ENCODE measurements at places on chromosomes 7 and 10.

DNA sequence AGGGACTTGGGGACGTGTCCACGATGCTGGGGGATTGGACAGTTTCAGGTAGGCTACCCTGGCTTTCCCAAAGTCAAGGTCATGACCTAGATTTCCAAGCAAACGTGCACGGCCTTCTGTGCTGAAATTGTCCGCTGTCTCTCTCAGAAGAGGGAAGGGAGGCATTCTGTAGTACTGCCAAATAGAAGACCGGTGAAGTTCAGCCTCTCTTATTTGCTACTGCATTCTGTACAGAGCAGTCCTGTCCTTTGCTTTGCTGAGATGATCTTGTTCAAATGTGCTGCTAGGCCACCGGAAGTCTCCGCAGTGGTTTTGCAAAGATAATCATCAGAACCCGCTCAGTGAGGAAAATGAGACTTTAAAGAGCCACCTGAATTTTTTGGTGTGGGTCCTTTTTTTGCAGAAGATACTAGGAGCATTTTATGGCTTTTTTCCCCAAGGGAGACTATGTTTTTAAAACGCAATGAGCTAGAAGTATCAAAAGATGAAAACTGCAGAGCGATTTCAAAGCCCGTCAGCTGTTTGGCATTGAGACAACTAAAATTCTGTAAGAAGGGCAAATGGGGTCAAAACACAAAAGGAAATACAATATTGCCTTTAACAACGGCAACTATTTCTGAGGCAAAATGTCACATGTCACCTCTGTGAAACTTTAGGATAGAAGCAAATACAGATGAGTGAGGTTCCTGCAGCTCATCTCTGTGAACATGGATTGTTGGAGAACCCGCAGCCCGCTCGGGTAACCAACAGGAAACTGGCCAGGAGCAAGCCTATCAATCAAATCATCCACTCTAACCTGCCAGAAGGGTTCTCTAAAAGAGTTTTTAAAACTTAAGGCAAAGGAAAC lies 1.3 kb upstream of the NMT2 start:
- DNase-seq: no peak

- DNase-seq: no peak
These were observed 36.0 kb upstream of the AKR1E2 start for GRCh38 chr10:4790045-4790444.

DNA sequence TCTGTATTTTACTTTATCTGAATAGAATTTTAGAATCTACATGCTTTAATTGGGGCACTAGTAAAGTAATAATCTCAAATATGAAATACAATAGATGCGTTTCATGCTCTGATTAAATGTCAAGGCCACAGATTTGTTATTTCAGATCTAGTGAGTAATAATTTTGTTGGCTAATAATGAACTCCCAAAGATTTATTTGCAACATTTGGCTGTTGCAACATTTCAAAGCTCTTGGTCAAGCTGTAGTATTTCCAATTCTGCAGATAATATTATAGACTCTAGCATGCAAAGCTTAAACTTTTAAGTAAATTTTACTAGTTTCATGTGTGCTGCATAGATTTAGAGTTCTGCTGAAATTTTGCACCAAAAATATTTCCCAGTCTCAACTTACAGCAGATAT lies 16.7 kb downstream of the LRRN3 start:
- no peak for DNase-seq

- no peak for DNase-seq
These were observed 110.6 kb downstream of the TNS3 start for GRCh38 chr7:47471358-47471703.

GRCh38 chr10:87661861-87662785 lies 2.4 kb downstream of the PAPSS2 start:
- DNase-seq: peak; percentile 60

DNA sequence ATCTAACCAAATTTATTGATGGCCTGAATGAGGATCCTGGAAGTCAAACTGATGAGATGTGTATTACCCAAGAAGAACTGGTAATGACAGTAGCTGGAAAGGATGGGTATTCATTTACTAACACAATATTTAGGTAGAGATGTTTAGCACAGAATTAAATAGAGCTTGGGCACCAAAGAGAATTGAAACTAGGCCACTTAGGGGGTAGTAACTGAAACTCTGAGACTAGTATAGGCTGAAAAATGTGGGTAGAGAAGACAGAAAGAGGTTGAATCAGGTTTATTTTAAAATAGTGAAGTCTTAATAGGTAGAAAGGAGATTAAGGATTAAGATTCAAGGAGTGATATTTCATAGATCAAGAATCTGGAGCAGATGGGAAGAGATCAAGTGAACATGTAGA lies 155.8 kb downstream of the MLLT10 start:
- DNase-seq: no peak

GRCh38 chr7:94394437-94395140 lies at the start of gene COL1A2:
COL1A2 (plus strand) TSS chr7:94394895; CDS start chr7:94395032, 137 bp downstream.
- DNase-seq: peak; percentile 100

DNA sequence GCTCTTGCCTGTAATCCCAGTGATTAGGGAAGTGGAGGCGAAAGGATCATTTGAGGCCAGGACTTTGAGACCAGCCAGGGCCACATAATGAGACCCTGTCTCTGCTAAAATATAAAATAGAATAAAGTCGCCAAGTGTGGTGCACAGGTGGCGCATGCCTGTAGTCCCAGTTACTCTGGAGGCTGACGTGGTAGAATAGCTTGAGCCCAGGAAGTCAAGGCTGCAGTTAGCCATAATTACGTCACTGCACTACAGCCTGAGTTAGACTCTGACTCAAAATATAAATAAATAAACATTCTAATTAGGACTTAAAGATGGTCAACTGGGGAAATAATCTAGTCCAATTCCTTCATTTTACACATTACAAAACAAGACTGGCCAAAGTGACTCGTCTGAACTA lies 768 bp downstream of the CHCHD2 start:
- DNase-seq: peak; percentile 62

DNA sequence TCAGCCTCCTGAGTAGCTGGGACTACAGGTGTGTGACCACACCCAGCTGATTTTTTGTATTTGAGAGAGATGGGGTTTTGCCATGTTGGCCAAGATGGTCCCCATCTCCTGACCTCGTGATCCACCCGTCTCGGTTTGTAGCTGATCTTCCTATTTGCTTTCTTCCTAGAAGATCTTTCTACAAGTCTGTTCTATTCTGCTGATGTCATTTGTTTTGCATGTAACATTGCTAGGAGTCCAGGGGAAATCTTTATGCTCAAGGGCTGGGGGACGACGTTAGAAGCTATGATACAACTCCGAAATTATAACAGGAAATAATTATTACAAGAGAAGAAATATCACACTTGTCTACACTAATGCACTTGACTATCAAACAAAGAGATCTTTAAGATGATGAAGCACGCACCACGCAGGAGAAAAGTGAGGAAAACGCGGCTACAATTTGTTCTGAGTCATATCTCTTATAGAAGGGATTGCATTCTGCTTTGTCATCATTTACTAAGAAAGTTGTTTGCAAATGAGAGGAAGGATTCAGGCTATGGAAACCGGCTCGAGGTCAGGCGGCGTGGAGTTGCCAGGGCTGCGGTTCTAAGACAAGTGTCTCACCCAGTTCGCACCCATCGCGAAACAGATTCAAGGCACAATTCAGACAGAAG lies 103.0 kb upstream of the CARD11 start:
- DNase-seq: no peak

- no peak for DNase-seq
These were observed 366.1 kb upstream of the BMPER start for GRCh38 chr7:33539198-33539597.

GRCh38 chr10:44827431-44828006 lies 83.6 kb upstream of the TMEM72 start:
- DNase-seq: no peak

DNA sequence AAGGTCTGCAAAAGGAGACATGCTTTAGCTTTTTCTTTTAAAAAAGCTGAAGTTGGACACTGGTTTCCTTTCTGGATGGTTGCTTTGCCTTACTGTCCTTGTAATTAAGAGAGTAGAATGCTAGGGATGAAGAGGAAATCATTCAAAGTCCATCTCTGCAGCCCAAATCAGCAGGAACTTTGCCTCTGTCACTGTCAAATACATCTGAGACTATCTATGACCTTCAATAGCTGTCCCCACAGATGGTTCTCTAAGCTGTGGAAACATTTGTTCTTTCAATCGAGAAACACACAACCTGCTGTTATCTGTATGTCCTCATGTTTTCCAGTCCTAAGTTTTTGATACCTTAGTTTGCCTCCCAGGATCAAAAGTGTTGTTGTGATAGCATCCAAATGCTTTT lies 117.5 kb downstream of the SORBS1 start:
- no peak for DNase-seq

DNA sequence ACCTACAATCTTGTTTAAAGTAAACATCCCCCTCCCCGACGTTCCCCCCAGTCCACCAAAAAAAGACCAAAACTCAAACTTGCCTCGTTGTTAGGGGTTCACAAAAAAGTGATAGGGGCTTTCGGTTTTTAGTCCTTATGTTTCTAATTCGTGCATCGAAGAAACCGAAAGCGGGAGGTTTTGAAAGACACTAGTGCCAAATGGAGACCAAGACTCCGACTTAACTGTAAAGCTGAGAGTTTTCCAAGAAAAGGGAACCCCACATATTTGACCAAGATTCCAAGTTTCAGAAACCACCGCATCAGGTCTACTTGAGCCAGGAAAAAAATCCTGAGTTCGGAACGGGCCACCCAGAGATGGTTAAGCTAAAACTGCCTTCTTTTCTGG lies 534 bp downstream of the PSMA2 start:
- DNase-seq: no peak

DNA sequence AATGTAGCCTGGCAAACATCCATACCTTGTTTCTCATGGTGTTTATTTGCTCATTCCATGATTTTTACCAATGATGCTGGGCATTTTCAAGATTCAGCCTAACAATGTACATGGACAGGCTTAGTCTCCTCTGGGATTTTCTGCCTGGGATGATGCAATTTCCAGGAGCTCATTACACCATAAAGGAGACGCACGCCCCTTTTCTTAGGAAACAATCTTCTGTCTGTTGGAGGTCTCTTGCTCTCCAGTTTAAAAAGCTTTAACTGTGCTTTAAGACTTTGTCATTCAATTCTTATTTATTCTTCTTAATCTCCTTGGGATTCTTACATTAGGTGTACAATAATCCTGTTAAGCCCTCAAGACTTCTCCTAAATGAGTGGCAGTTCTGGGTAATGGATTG lies 150.3 kb upstream of the NRP1 start:
- DNase-seq: peak; percentile 91

DNA sequence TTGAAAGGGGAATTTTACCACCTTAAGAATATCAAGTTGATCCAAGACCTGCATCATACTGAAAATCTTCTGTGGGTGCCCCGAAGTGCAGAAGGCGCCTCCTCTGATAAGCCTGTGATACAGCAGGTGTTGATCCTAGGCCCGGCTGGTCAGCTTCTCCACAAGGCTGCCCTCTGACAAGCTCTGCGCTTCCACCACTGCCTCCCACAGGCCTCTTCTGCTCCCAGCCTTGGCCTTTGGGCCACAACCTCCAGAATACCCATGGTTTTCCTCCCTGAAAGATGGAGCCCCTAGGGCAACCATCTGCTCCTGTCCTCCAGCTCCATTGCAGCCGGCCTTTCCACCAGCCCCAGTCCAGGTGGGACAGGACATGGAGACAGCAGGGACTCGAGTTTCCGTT lies 5.6 kb upstream of the OGDHL start:
- no peak for DNase-seq

DNA sequence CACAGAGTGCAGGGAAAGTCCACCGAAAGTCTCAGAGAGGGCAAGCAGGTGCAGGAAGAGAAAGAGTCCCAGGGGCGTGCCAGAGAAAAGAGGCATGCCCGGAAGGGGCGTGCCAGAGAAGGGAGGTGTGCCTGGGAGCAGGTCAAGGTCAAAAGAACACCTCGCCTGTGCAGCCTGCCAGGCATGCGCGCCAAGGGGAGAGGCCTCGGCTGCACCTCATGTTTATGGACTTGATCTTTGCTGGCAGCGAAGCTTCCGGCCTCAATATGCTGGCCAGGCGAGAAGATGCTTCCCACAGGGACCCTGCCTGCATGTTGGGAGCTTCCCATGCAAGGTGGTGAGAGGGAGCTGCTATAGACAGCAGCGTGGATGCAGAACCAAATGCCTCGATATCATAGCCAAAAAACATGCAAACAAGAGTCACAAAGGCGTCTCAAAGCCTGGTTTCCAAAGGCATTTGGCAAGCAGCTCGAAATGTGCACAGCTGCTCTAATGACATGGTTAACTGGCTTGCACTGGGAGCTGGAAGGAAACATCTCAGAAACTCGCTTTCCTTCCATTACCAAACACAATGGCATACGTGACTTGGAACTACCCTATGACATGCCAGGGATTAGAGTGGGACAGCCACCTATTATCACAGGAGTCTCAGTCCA lies 192.5 kb upstream of the PPP2R2D start:
- DNase-seq: no peak

DNA sequence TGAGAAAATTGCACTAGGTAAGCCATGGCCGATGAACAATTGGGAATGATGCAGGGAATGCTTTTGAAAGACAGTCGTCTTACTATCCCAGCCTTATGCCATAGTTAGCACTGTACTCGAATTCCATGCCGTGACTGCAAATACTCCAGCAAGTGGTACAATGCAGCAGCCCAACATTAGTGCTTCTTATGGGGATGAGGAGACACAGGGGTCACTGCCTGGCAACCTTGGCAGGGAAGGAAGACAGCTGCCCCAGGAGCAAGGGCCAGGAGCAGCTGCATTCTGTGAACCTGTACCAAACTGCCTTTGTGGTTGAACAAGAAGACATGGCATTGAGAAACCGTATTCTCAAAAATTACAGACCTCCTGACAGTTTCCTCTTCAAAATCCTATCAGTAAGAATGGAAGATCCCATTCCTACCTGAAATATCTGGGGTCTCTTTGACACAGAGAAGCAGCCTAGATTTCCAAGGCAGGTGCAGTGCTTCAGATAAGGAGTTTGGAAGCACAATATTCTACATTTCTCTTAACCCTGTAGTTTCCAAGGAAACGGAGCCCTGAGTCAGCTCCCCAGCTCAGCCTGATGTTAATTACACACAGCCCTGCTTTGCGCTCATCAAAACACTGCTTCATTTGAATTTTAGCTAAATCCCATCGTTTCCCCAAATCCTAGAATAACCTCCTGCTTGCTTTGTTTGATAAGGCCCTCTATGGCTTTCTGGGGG lies 49.0 kb upstream of the FRMD4A start:
- no peak for DNase-seq

GRCh38 chr10:88986549-88987242 lies 3.9 kb upstream of the FAS start:
- DNase-seq: peak; percentile 57

- no peak for DNase-seq
These were observed 236.3 kb downstream of the HTR7 start for GRCh38 chr10:90621577-90621976.

- no peak for DNase-seq
These were observed 622 bp upstream of the P4HA1 start for GRCh38 chr10:73097305-73097670.

DNA sequence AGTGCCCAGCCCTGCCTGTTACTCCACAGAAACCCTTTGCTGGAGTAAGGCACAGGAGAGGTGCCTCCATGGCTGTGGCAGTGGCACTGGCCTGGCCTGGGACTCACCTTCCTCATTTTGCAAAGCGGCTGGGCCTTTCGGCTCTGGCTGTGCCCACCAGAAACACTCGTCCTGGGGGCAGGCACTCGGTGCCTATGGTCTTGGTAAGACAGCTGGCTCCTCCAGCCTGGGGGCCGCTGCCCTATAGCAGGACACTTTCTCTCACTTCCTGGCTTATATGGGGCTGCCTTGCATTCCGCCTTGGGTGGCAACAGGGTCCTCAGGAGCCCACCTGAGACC lies 13.2 kb downstream of the ZMIZ1 start:
- DNase-seq: no peak

All from fibroblast of skin of scalp (primary cell).